ENCODE measurements at places on chromosomes 2 and 18.

- DNase-seq = no peak
These were observed 150.9 kb upstream of the SERTAD2 start for GRCh38 chr2:64804651-64805050.

DNA sequence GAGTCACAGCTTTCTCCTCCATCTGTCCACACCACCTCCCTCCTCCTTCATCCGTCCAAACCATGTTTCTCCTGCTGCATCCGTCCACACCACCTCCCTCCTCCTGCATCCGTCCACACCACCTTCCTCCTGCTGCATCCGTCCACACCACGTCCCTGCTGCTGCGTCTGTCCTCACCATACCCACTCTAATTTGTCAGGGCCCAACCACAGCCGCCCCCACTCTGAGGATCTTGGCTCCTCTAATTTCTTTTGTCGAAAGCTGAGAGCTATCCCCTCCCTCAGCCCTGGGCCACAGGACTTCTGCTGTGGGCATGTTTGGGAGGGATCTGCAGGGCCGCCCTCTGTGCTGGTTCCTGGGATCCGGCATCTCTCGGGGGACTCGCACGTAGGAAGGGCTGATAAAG, 67.4 kb downstream of the TPO start:
- no peak for DNase-seq

DNA sequence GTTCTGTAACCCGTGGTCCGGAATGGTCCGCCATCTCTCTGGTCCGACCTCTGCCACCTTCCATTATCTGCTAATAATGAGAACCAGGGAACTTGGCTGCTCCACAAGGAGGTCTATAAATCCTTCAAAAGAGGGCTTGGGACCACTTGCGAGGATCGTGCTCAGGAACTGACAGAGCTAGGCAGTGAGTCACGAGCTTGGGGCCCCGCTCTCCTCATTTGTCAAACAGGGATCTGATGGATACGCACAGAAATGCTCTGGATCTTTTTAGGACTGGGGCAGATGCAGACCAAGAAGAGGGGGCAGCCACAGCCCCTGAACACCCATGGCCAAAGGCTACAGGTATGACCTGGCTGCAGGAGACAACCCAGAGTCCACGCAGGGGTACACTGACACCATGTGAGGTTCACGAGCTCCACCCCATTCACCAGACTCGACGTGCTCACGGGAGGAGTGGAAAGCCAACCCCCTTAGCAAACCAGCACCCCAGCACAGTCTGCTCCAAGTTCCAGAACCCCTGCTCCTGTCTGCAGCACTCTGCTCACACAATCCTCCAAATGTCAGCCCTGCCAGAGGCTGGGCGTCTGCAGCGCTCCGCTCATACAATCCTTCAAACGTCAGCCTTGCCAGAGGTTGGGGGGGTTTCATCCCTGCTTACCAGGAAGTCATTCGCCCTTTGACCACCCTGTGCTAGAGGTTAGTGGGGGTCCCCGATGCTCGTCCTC, 45.8 kb downstream of the ANO7 start:
- DNase-seq = no peak

DNA sequence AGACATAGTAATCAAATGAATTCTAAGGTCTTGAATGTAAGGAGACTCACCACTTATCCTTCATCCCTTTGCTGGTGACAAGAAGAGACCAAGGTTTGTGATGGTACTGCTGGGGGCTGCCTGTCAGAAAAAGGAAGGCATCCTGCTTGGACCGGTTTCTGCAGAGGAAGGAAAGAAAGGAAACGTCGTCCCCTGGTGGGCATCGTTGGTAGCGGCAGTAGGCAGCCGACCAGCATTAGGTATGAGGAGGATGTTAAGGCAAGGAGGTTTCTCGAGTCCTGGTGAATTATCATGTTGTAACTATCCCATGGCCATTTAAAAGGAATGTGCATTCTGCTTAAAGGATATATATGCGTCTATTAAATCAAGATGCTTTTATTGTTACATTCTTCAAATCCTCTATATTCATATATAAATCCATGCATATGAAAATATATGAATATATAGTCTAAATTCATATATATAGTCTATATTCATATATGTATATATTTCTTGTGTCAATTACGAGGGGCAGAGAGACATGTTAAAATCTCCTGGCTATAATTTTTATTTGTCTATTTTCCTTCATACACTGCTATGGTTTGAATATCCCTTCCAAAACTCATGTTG, 94.4 kb upstream of the TGFA start:
- DNase-seq = peak; percentile 31

All from GM04504 (cell line).